Chondrocyte (in vitro differentiated cells): ENCODE measurements at places on chromosomes 4 and X. TPM values are rescaled to one million over a fixed set of nuclear protein-coding genes. Genes with fewer than 3 reads are reported as not detected.
A peak's percentile ranks its signal among the peaks of the same experiment; 100 is the strongest.

DNA sequence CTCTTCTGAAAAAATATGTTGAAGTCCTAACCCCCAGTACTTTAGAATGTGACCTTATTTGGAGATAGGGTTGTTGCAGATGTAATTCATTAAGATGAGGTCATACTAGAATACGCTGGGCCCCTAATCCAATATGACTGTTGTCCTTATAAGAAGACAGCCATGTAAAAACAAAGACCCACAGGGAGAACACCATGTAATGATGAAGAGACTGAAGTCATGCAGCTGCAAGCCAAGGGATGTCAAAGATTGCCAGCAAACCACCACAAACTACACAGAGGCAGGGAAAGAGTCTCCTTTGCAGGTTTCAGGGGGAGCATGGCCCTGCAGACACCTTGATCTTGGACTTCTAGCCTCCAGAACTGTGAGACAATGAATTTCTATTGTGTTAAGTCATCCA lies 37.4 kb downstream of the CXorf58 start:
- no peak for DNase-seq

Gene SH3RF1
- 21.8 to 28.1 TPM (median 25.2 TPM) in 3 replicates for total RNA-seq

Gene FAM47E
- 0.73 to 1.2 TPM (median 0.92 TPM) in 3 replicates for total RNA-seq

Gene ASB5
- 0.90 TPM in 1 of 3 replicates, not detected in the others for total RNA-seq

Gene CSAG2
- not detected in 3 replicates for total RNA-seq

Gene TEC
- 0.12 to 0.35 TPM (median 0.26 TPM) in 3 replicates for total RNA-seq

DNA sequence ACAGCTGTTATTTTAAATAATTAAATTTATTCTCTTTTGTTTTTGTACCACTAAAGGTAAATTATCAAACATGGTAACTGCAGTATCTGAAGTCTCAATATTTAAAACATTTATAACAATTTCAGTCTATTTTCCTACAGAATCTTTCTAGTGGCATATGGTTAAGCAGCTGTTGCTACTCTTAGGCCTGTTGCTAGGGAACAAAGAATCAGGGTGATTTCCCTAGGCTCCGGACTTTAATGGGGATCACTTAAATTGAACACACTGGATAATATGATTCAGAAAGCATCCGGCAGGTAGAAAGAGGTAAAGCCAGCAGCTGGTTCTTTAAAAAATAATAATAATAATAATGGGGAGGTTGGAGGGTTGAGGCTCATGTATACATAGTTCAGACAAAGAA lies 17.6 kb downstream of the FBXO8 start:
- DNase-seq = no peak

GRCh38 chrX:28188526-28188925 lies 207.3 kb upstream of the DCAF8L1 start:
- DNase-seq = no peak

Gene MSX1
- total RNA-seq = 4.4 to 4.8 TPM (median 4.4 TPM) in 3 replicates

DNA sequence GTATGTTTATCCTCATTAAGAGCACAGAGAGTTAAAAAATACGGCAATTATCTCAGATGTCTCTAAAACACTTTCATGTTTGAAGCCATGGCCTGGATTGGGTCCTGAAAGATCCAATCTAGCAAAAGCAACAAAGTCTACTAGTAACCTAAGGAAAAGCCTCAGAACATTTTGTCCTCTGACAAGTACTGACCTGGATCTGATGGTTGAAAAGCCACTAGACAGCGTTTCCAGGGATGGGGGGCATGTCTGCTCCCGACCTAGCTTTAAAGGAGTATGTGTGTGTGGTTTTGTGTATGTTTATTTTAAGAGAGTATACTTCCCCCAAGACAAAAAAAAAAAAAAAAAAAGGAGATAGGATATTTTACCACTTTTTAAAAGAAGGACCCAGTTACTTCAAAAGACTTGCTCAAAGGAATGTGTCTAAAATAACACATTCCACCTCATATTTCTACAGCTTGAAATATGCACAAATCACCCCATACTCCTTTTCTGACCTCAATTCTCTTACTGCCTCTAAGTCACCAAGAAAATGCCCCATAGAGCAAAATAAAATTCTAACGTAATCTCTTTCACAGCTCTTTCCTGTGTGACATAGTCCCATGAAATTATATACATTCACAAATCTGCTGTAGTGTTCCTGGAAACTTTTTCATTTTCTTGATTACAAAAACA lies 189.0 kb upstream of the TTC29 start:
- DNase-seq = no peak

GRCh38 chr4:74529284-74530041 lies 84.5 kb downstream of the AREG start:
- DNase-seq = no peak

DNA sequence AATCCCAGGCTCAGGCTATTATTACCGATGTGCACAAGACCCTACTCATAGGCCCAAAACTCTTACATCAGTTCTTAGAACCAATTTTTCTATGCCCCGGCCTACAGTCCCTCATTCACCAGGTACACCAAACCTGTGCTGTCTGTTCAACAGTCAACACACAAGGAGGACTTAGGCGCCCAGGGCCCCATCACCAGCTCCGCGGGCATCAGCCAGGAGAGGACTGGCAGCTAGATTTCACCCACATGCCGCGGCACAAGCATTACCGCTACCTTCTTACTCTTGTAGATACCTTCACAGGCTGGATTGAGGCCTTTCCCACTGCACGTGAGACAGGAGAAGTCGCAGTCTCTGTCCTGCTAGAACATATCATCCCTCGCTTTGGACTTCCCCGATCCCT lies 962.5 kb downstream of the RPA4 start:
- peak; percentile 81 for DNase-seq

GRCh38 chr4:109451544-109452273 lies 18.1 kb downstream of the SEC24B start:
- no peak for DNase-seq

Gene NDST3
- 1.2 to 1.7 TPM (median 1.3 TPM) in 3 replicates for total RNA-seq

Gene ARSJ
- 38.8 to 80.9 TPM (median 77.7 TPM) in 3 replicates for total RNA-seq

Gene TCEAL7
- total RNA-seq = 12.0 to 16.5 TPM (median 15.8 TPM) in 3 replicates

DNA sequence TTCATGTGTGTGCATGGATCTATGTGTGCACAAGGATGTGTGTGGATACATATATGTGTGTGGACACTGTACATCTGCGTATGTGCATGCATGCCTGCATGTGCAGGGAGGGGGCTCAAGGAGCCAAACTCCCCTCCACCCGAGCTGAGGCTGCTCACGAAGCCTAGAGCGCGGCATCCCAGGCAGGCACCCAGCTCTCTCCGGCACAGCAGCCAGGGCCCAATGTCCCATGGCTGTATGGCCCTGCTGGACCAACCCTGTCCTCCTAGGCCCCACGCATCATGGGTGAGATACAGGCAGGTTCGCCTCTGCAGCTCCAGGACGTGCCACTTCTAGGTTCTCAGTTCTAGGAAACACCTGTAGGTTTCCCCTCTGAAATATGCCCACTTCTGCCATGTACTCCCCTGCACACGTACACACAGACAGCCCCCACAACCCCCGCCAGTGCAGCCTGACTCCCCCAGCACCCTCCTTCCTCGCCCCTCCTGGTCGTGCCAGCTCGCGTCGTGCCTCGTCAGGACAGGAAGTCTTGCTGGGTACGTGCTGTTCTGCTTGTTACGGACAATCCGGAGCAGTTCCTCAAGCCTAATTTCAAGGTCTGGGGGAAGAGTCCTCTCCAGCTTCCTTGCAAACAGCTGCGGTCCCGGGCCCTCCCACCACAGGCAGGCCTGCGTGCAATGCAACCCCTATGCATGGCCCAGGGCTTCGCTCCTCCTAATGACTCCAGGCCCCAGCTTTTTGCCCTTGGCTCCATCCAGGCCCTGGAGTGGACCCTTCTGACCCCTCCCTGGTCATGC lies 3.2 kb upstream of the ADRA2C start:
- DNase-seq = no peak

Gene GABRE
- total RNA-seq = 0.51 to 1.0 TPM (median 0.94 TPM) in 3 replicates

Gene HPGDS
- total RNA-seq = not detected in 3 replicates

GRCh38 chrX:18983666-18984380 lies at the start of gene PHKA2:
PHKA2 (minus strand) TSS chrX:18984114; CDS start chrX:18983932, 182 bp downstream.
- DNase-seq = no peak

- no peak for DNase-seq
Observed at GRCh38 chr4:150216726-150217125, 138.5 kb downstream of the DCLK2 start.

Gene ITIH6
- 0.08 to 0.15 TPM in 2 of 3 replicates, not detected in the other for total RNA-seq

Gene PTTG2
- 0.45 TPM in 1 of 3 replicates, not detected in the others for total RNA-seq

Gene VGLL1
- not detected in 3 replicates for total RNA-seq

Gene DMRTC1
- not detected in 3 replicates for total RNA-seq

- no peak for DNase-seq
Observed at GRCh38 chr4:47752214-47752613, 85.7 kb downstream of the CORIN start.

DNA sequence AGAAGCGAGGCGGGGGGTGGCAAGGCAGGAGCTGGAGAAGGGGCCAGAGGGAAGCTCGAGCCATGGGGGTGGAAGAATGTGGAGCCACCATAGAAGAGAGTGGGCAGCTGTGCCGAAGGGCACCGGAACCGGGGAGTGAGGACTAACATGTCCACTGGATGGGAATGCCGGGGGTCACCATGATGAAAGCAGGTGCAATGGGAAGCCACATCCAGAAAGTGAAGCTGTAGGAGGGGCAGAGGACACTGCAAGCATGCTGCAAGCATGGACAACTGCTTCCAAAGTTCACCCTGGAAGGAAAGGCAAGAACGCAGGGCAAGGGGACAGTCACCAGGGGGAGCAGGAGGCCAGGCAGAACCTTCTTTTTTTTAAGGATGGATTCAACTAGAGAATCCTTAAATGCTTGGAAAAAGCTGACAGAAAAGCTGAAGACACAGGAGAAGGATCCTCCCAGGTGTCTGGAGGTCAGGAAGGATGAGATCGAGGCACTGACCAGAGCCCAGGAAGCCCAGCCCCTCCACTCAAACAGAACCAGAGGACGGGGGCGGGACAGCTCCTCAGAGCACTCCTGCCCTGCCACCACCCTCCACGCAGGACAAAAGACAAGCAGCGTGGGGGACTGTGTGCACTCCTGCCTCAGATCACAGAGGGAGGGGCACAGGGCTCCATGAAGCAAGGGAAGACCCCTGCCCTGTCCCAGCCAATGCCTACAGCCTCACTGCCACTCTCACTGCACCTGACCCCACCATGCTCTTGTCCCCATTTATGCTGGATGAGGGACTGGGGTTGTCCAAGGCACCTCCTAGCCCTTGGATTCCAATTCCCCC lies 169.2 kb downstream of the AFAP1 start:
- peak; percentile 64 for DNase-seq

DNA sequence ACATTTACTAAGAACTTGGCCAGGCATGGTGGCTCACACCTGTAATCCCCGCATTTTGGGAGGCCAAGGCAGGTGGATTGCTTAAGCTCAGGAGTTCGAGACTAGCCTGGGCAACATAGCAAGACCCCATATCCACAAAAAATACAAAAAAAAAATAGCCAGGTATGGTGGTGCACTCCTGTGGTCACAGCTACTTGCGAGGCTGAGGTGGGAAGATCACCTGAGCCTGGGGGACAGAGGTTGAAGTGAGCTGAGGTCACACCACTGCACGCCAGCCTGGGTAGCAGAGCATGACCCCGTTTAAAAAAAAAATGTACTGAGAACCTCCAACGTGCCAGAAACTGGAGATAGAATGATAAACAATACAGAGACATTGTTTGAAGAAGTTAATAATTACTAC lies 8.0 kb downstream of the OPRPN start:
- DNase-seq = no peak
